ENCODE measurements at places on chromosomes 4 and X.
A peak's percentile ranks its signal among the peaks of the same experiment; 100 is the strongest.

GRCh38 chr4:179605196-179605595 is 2163.0 kb upstream of the AGA start:
- no peak for DNase-seq

DNA sequence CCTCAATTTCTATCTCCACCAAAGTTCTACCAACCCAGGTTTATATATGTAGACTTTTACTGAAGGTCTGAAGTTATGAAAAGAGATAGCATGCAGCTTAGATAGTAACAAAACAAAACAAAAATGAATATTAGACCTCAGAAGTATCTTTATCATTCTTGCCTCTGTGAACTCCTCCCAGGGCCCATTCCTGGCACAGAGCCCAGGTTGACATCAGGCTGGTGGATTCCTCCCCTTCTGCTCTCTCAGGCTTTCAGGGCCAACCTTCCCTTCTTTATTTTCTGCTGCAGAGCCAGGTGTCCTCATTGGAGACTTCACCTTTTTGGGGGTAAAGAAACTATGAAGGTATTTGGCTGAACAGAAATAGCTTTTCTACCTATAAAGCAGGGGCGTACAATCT is 112.8 kb upstream of the PITX2 start:
- DNase-seq = no peak

GRCh38 chr4:129747756-129748155 is 651.8 kb downstream of the C4orf33 start:
- no peak for DNase-seq

DNA sequence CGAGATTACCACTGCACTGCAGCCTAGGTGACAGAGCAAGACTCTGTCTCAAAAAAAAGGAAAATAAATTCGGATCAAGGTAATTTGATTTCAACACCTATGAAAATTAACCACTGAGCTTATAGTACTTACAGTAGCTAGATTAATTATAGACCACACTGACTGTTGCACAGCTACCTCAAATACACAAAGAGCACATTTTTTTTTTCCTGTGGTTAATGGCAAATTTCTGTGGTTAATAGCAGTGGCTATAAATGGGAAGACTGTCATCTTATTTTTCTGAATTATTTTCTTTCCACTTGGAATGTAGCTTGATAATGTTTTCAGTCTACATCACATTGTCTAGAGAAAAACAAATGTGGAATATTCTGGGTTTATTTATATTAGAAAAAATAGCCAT is 1661.6 kb upstream of the PCDH7 start:
- no peak for DNase-seq

GRCh38 chr4:180057299-180057721 is 2185.9 kb upstream of the TENM3 start:
- peak; percentile 2 for DNase-seq

DNA sequence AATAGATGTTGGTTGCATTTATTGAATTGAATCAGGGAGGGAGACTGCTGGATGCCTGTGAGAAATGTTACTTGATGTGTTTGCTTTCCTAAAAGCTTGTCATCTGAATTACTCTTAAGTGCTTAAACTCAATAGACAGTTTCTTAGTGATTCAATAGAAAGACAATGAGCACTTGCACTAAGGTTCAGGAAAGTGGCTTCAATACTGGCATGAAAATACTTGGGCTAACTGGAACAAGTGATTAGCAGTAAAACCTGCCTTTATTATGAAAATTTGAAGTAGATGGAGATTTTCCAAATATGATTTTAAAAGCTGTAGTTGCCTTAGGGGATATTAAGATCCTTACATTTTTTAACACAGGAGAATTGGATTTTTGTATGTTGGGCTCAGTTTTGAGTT is 123.3 kb downstream of the RNF150 start:
- DNase-seq = no peak

GRCh38 chr4:74893171-74893570 is 39.7 kb upstream of the PARM1 start:
- DNase-seq = no peak

GRCh38 chrX:154467556-154467955 is 9.5 kb downstream of the PLXNA3 start:
- DNase-seq = no peak

GRCh38 chr4:133969202-133969848 is 232.3 kb downstream of the PABPC4L start:
- no peak for DNase-seq

DNA sequence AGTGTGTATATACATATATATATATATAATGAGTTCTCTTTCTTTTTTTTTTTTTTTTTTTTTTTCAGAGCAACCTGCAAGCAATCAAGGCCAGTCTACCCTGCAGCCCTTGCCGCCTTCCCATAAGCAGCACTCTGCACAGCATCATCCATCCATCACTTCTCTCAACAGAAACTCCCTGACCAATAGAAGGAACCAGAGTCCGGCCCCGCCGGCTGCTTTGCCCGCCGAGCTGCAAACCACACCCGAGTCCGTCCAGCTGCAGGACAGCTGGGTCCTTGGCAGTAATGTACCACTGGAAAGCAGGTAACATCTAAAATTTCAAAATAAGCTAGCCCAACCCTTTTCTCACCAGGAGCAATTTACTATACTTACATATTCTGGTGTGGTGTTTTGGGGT is 316.3 kb downstream of the DCTD start:
- no peak for DNase-seq

DNA sequence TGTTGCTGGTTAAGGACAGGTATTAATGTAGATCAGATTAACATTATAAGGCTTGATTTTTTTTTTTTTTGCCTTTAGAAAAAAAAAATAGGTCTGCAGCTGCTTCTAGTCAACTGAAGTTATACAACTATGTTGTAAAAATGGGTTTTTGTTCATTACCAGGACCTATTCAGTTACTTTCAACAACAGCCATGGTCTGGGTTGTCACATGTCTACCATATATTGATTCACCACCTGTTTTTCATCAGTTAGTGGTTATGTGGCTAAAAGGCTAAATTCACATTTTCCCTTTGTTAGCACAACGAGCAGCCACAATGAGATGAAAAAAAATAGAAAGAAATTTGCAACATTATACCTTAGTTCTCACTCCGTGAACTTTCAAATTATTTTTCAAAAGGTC is 45.5 kb downstream of the GLRB start:
- DNase-seq = no peak

GRCh38 chrX:39813631-39814277 is 284.0 kb downstream of the BCOR start:
- no peak for DNase-seq

DNA sequence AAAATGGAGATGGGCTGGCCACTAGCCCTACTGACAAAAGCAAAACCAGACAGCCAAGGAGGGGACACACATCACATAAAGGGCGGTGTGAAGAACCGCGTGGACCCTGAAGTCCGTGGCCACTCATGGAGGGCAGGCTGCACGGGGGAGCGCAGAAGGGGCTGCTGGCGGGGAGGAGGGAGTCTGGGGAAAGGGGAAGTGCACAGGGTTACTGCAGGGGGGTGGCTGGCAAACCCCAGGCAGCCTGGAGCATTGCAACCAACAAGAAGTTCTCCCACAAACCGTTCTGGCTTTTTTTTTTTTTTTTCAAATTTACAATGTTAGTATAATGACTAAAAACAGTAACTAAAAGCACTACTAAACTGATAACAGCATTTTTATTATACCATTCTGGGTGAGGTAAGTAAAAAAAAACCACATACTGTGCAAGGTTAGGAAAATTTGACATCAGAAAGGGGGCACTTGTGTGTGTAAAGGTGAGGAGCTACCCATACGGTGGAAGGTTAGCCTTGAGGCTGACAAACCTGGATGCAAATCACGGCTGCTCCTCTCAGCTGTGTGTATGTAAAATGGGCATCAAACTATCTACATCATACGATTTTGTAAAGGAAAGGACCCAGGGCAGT is 87.1 kb downstream of the TSPAN5 start:
- DNase-seq = no peak

GRCh38 chrX:70168238-70169188 is 8.8 kb upstream of the DGAT2L6 start:
- DNase-seq = peak; percentile 32

DNA sequence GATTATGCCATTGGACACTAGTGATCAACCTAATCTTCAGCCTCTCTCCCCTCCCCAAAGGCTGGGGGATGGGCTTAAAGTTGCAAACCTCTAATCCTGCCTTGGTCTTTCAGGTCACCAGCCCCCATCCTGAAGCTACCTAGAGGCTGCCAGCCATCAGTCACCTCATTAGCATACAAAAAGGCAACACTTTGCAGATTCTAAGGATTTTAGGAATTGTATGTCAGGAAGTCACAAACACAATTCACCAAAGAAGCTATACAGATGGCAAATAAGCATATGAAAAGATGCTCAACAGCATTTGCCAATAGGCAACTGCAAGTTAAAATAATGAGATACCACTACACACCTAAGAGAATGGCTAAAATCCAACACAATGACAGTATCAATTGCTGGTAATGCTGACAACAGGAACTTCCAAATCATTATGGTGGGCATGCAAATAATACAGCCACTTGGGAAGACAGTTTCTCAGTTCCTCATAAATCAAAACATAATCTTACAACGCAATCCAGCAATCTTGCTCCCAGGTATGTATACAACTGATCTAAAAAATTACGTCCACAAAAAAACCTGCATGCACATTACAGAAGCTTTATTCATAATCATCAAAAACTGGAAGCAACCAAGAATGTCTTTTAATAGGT is 9.0 kb upstream of the PIM2 start:
- DNase-seq = no peak

- DNase-seq = peak; percentile 89
These were observed 60.7 kb upstream of the RAPGEF2 start for GRCh38 chr4:159042097-159042605.

DNA sequence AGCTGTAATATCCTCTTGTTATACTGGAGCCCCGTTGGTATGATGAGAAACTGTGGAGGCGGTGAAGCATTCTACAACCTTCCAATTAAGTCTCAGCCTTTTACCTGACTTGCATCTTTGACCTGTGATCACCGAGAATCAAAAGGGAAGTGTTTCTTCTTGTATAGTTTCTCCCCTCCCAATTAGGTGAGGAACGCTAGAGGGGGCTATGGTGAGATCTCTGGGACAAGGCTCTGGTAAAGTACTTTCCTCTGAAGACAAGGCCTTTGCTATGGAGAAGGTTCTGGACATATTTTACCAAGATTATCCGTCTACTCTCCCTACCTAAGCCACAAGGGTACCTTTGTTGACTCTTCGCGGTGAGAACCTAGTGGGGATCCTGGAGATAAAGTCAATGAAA is 111.3 kb downstream of the CBLL2 start:
- no peak for DNase-seq

- DNase-seq = no peak
These were observed 31.5 kb downstream of the NKX6-1 start for GRCh38 chr4:84467601-84468000.

DNA sequence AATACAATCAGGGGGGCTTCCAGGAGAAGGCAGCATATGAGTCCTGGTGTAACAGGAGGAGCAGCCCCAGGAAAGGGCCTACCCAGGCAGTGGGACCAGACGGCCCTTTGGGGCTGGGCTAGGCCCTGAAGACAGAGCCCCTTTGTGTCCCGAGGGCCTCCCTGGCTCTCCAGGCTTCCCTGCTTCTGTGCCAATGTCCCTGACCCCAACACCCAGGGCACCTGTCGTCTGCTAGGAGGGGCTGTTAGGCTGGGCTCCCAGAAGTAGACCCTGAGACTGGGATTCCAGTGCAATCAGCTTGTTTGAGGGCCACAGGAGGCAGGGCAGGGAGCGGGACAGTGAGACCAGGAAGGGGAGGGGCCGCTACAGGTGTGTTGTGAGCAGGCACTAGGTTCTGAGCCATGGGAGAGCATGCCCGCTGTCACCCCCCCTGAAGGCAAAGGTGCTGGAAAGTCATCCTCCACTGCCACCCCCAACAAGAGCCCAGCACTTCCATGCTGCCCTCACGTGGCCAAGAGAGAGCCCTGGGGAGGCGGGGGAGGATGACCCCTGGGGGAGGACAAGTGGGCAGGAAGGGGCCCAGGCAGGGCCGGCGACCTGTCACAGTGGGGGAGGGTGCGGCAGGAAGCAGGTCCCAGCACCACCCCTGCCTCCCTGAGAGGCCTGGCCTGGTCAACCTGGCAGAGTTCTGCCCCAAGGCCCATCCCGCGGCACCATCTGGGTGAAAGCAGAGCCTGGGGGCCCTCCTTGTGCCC is 64.8 kb downstream of the ADRA2C start:
- peak; percentile 8 for DNase-seq

- no peak for DNase-seq
These were observed 2.2 kb downstream of the EMD start for GRCh38 chrX:154381271-154381670.

DNA sequence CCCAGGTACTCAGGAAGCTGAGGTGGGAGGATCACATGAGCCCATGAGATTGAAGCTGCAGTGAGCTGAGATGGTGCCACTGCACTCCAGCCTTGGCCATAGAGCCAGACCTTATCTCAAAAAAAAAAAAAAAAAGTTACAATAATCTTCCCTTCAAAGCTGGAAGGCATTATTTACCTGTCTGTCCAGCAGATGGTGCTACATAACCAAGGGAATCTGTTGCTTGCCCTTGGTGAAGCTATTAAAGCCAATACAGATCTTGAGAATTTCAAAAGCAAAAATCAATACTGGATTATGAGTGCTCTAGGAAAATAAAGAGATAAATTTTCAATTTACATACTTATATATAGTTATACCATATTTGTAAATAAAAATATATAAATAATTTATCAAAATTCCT is 25.9 kb downstream of the PKD2 start:
- peak; percentile 22 for DNase-seq

GRCh38 chr4:139919004-139919403 is 235.0 kb downstream of the MAML3 start:
- no peak for DNase-seq

DNA sequence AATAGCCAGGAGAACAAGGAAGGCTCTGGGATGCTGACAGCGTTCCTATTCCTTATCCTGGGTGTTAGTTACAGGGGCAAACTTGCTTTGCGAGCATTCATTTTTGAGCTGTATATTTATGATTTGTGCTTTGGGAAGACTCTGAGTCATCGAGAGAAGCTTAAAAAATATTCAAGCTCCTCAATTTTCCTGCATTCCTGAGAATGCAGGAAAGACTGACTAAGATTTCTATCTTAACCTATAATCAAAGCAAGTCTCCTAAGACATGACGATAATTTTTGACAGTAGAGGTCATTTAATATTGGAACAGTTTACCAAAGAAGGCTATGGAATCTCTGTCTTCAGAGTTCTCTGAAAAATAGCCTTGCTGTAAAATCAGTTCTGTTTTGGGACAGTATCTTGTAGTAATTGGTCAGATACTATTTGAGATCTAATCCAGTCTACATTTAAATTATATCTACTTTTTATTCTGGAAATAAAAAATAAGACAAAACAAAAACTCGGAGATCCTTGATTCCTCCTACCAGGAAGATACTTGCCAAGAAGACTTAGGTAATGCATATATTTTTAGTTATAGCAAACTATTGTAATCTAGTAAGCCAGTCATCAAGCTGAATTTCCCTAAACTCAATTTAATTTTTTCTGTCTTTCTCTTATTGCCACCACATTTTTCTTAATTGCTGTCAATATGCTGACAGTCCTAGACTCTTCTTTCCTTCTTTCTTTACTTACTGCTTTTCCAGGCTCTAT is 31.7 kb downstream of the BBS12 start:
- DNase-seq = no peak

DNA sequence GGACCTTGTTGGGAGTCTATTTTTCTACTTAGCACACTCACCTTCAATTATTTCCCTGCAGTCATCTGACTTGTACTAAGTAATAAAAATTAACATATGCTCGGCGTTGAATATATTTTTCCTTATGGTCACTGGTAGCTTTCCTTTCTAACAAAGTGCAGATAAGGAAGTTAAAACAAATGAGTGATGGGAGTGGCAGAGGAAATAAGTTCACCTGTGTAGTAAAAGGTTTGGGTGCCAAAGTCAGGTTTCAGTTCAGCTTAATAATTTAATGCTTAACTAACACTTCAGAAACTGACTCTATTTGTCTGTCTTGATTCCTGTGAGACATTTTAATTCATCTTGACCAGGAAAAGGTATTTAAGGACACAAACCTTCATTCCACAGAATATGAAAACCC is 184.4 kb downstream of the PCDH7 start:
- DNase-seq = no peak

Data from K562 (cell line).